ENCODE measurements at places on chromosomes 2 and 18.

DNA sequence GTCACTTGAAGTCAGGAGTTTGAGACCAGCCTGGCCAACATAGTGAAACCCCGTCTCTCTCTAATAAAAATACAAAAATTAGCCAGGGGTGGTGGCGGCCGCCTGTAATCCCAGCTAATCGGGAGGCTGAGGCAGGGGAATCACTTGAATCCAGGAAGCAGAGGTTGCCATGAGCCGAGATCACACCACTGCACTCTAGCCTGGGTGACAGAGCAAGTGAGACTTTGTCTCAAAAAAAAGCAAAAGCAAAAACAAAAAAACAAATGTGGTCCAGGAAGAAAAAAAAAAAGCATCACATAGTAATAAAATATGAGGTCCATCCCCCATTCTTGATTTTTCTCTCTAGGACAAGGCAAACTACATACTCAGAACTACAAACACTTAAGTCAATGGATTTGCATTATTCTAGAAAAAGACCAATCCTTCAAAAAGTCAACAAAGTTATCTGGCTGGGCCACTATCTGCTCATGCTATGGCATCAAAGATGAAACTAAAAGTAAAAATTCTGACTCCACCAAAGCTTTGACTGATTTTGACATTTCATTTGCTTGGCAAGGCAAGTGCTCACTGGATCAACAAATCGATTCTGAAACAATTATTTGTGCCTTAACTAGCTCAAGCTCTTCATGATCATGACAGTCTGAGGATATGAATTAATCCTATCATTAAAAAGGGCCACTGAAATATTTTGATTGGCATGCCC lies 28.4 kb downstream of the MEX3C start:
- no peak for DNase-seq

- no peak for DNase-seq
Observed at GRCh38 chr2:170218931-170219330, 41.0 kb downstream of the MYO3B start.

- DNase-seq, result no peak
Observed at GRCh38 chr18:5543036-5543680, 639 bp downstream of the EPB41L3 start.

DNA sequence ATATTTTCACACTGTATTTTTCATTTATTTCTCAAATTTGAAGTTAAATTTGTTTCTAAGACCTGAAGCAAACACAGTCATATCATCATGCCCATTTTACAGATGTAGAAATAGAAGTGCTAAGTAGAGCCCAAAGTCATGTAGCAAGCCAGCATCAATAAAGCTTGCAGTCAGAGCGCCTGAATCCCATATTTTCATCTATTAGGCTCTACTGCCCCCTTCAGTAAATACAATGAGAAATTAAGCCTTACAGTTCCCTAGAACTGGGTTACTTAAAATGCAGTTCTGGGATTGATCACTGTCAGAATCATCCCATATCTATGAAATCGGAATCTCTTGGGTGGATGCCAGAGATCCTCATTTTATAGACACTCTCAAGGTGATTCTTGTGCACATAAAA lies 419.9 kb downstream of the TGIF1 start:
- DNase-seq, result peak; percentile 52

DNA sequence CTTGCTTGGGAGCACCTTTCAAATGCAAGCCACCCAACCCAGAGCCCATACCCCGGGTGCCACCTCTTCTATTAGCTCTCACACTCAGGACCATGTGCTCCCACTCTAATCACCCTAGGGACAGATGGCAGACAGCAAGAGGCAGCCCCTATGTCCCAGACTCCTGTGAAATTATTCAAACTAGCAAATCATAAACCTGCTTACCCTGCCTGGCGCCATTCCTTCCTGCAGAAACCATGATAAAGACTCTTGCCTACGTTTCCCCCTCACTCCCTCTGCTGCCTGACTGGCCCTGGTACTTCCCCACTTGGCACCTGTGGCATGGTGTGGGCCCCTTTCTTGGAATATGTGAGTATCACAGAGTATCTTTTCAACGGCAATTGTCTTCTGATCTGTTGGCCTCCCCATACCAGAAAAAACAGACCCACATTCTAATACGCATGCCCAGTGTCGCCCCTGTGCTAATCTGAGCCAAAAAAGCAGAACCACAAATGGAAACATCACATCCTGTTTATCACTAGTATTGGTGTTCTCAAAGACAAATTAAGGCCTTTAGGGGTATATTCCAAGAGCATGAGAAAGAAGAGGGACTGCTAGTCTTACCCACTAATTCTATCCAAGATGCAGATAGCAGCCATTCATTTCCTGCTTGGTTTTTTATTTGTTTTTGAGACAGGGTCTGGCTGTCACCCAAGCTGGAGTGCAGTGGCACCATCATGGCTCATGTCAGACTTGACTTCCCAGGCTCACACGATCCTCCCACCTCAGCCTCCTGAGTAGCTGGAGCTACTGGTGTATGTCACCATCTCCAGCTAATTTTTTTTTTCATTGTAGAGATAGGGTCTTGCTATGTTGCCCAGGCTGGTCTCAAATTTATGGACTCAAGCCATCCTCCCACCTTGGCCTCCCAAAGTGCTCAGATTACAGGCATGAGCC lies 44.1 kb upstream of the TTC39C start:
- DNase-seq, result no peak

DNA sequence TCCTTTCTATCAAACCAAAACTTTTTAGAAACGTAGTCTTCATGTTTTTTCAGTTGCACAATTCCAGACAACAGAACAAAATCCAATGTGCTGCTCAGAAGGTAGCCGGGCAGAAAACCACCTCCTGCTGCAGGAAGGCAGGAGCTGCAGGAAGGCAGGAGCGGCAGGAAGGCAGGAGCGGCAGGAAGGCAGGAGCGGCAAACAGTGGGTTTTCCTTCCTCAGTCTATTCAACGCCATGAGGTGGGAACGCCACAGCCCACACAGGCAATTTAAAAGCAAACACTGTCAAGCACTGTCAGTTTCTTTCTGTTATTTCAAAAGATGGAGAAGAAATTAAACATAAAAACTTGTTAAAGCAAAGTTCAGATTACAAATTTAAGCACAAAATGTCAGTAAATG lies 601.2 kb upstream of the SALL3 start:
- DNase-seq, result no peak

- DNase-seq, result no peak
Observed at GRCh38 chr2:174431902-174432301, 36.4 kb downstream of the SCRN3 start.

GRCh38 chr2:40639320-40639719 lies 187.4 kb upstream of the SLC8A1 start:
- no peak for DNase-seq

- no peak for DNase-seq
Observed at GRCh38 chr2:150802635-150803034, 315.2 kb upstream of the RND3 start.

DNA sequence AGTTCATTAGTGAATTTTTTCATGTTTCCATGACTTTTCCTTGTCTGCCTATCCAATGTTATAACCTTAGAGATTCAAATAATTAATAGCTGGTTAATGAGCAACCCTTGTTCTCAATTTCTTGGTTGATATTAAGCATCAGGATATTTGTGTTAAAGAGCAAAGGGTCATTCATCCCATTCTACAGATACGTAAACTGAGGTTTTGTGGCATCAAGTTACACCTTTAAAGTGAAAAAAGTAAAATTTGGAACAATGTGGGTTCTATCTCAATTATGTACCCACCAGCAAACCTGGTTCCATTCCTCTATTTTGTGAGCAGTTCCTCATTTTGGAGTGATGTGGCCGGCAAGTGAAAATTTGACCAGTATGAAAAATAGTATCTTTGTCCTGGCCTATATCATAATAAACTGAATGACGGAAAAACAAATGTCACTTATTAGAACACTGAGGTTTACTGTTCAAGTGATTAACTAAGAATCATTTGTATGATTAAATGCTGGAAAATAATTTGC lies 220.5 kb upstream of the ATP5MC3 start:
- DNase-seq, result no peak

- no peak for DNase-seq
Observed at GRCh38 chr2:180677930-180678624, 302.3 kb upstream of the UBE2E3 start.

GRCh38 chr2:6791682-6792081 lies 74.0 kb downstream of the CMPK2 start:
- DNase-seq, result no peak

DNA sequence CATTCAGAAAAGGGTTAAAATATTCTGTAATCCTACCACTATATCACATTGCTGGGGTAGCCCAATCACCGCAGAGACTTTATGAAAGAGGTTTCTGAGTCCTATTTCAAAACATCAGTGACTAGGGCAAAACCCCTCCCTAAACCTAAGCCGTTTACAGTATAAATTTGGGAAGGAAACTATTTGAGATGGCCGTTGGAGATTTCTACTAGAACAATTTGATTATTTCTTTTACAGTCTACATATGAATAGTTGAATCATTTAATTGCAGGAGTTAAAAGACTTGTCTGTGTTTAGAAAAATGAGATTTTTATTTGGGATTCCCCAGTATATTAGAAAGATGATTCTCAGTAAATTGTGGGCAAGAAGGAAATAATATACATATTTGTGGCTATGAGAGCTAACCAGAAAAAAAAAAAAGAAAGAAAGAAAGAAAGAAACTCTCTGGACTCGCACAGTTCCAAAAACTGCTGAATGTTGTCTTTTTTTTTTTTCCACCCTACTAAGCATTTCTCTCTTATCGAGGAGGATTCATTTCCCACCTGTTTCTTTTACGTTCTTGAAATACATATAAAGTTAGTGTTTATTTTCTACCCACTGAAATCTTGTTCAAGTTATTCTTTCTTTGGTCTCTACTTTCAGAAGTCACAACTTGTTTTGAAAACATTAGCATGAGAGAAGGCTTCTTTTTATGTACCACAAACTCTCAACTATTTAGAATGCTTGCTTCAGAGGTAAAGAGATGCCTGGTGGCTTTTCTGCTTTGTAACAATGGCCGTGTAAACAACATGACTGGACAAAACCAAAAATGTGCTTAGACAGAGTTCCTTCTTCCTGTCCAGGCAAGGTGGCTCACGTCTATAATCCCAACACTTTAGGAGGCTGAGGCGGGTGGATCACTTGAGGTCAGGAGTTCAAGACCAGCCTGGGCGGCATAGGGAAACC lies 65.9 kb downstream of the BCL2 start:
- peak; percentile 57 for DNase-seq

- no peak for DNase-seq
Observed at GRCh38 chr18:59954755-59955156, 55.0 kb downstream of the PMAIP1 start.

Measured in astrocyte of the cerebellum (primary cell).